AG09319 (cell line): ENCODE measurements at places on chromosomes 13 and 19.
A peak's percentile ranks its signal among the peaks of the same experiment; 100 is the strongest.

- no peak for DNase-seq
Measured at GRCh38 chr13:56720841-56721240, 419.9 kb upstream of the PRR20A start.

DNA sequence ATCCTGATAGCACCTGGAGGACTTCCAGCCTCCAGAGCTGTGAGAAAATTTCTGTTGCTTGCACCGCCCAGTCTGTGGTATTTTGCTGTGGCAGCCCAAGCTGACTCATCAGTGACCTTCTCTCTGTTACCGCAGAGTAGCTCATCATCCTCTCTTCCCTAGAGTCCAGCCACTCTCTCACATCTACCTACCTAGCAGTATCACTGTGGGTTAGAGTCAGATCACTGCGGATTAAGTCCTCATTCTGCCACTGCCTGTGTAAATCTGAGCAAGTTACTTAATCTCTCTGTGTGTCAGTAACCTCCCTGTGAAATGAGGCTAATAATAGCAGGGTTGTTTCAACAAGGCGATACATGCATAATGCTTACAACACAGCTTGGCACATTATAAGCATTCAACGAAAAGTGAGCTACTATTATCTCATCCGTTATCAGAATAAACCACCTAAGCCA lies 40.3 kb upstream of the USPL1 start:
- peak; percentile 60 for DNase-seq

DNA sequence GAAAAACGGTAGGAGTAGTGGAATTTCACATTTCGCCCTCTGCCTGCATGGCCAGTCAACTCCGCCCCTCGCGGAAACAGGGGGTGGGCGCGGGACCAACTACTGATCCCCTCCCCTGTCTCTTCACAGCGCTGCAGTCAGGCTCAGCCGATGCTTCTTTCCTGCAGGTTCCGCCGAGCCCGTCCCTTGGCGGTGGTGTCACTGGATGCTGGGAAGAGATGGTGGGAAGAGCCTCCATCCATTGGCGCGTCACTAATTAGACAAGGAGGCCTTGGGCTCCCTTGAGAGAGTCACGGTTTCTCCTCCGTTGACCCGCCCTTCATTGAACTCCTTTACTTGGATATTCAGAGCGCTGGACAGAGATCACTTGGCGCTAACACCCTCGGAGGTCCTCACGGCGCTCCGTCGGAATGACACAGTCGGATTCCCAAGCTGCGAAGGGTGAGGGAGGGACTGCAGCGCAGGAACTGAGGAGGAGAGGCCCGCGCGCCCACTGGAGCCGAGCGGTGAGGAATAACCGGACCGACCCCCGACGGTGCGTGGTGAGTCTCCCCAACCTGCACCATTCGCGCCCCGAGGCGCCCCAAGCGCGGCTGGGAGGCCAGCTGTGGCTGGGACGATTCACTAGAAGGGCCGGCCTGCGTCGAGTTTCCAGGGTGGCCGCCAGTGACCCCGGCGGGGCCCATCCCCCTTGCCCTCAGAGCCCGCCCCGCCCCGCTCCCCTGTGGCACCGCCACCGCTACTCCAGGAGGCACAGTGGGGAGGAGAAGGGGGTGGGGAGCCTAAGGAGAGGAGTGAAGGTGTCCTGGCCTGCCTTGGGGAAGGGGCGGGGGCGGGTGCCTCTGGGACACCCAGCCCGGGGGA lies 11.2 kb upstream of the CEACAM21 start:
- no peak for DNase-seq

GRCh38 chr13:49494645-49495044 lies 1.1 kb upstream of the PHF11 start:
- no peak for DNase-seq
